Motor neuron (in vitro differentiated cells): ENCODE measurements at places on chromosomes 2 and 18.

- no peak for ATAC-seq
Observed at GRCh38 chr2:43355399-43355798, 129.0 kb upstream of the ZFP36L2 start.

DNA sequence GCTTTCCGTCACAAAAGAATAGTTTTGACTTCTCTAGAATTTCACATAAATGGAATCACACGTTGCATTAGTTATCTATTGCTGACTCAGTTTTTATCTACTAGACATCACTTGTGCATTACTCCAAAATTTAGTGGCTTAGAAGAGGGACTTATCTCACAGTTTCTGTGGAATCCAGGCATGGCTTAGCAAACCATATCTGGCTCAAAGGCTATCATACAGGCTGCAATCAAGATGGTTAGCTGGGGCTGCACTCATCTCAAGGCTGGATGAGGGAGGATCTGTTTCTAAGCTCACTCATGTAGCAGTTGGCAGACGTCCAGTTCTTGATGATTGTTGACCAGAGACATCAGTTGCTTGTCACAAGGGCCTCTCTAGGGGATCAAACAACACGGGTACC, 6.6 kb upstream of the DSC3 start:
- ATAC-seq = no peak

GRCh38 chr2:225022188-225022587, 20.1 kb downstream of the DOCK10 start:
- ATAC-seq = no peak

- ATAC-seq = no peak
Observed at GRCh38 chr18:74961596-74961995, 247.3 kb downstream of the PTGR3 start.

- ATAC-seq = no peak
Observed at GRCh38 chr2:172445851-172446250, 18.5 kb downstream of the ITGA6 start.

- ATAC-seq = no peak
Observed at GRCh38 chr2:142220901-142221300, 90.1 kb upstream of the LRP1B start.

DNA sequence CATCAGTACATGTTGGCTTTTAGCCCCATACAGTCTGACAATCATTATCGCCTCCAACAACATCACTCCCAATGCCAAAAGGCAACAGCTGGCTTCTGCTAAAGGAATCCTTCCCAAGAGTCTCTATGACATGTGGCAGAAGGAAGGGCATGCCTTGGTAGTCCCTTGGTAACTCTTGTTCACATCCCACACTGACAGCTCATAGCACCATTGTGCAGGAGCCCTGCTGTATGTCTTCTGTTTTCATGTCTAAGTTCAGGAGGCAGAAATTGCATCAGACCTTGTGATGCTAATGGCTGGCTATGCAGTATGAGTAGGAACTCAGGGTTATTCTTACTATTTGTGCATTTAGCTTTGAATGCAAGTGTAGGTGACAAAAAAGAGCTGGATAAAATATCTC, 392.1 kb downstream of the PTH2R start:
- ATAC-seq = no peak

DNA sequence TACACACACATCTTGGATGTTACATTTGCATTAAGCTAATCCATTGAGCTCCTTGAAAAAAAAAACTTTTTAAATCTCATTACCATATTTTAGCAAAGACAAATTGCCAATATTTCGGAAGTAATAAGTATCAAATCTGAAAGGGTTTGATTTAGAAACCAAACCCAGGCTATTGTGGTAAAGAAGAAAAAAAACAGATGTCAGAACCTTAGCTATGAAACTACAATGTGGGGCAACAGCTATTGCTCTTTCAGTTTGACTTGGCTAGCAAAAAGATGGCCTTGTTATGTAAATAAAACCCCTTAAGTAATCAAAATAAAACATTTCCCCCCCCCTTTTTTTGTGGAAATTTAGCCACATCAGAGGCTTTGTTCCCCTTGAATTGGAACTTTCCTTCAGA, 41.2 kb upstream of the REG3A start:
- ATAC-seq = no peak

GRCh38 chr2:17879137-17879912, 858 bp downstream of the KCNS3 start:
- peak; percentile 77 for ATAC-seq

- peak; percentile 87 for ATAC-seq
Observed at GRCh38 chr2:215027779-215028178, 110.6 kb downstream of the ABCA12 start.

DNA sequence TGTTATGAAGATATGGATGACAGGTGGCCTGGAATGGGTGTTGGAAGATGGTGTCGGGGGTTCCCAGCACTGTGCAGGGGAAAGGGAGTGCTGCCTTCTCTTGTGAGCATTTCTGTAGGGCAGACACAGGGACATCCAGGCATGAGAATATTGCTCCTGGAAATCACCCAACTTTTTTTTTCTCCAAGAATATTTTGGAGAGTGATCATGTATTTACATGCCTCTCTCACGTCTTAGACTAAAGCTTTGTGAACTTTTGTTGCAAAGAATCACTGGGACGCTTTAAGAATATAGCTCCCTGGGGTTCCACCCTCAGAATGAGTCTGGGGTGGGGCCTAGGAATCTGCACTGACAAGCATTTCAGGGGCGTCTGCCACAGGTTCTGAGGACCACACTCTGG, 68.7 kb downstream of the VWA3B start:
- no peak for ATAC-seq

GRCh38 chr2:128269063-128269989, 49.3 kb downstream of the HS6ST1 start:
- ATAC-seq = no peak

DNA sequence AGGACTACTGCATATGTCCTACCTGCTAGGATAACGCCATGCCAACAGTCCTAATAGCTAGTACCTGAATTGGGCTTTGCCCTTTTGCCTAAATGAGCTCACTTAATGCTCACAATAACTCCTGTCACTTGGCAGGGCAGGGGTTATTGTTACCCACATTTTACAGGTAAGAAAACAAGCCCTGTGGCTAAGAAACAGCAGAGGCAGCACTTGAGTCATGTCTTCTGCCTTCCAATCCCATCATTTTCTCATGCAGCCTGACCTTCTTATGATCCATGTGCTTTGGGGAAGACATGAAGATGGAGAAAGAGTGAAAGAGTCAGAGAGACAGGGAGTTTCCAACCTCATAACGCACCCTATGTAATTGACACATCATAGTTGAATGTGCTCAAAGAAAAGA, 33.6 kb upstream of the LPIN1 start:
- no peak for ATAC-seq

GRCh38 chr2:10575609-10576280, 114.0 kb downstream of the NOL10 start:
- peak; percentile 33 for ATAC-seq

DNA sequence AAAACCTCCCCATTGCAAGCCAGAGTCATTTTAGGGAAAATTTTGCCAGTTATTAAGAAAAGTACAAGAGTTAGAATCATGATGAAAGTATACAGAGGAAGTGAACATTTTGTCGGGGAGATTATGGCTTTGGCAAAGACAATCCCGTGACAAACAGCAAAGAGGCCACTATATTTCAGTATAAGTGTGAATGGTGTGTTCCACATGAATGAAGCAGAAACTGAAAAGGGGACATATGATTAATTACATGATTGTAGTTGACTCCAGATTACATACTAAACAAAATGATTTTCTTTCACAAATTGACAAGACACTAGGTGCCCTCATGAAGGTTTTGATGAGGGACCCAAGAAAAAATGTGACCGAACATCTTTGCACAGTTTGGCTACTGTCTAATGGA, 42.0 kb downstream of the SP140 start:
- ATAC-seq = no peak

DNA sequence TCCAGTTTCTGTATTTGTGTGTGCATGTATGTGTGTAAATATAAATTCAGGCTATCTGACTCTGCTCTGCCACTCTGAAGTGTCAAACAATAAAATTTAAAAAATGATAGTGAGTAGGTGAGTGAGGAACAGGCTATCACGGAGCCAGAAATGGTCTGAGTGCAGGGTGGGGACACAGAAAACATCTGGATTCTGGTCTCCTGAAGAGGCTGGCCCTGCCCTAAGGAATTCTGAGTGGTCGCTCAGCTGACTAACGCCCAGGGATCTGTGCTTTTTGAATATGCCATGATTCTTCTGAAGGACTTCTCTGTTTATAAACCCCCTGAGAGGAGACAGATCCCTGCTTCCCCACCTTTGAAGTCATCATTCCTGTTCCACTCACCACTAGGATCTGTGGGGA, 353.9 kb upstream of the GYPC start:
- no peak for ATAC-seq

GRCh38 chr2:68059784-68060525, 2.8 kb downstream of the C1D start:
- ATAC-seq = peak; percentile 36

DNA sequence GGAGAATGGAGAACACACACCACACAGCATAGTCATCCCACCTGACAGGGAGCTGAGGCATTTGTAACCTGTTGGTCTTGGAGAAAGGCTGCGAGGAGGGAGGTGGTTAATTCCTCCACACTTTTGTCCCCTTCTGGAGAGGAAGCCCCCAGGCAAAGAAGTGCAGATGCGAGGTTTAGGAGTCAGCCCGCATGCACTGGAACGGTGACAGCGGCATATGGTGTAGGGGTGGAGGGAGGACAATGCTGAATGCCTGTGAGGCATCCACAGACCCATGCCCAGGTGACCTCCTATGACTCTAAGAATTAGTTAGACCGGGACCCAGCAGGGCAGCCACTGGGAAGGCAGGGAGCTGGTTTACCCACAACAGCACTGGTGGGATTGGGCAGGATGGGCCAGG, 12.2 kb downstream of the SPATA3 start:
- no peak for ATAC-seq

DNA sequence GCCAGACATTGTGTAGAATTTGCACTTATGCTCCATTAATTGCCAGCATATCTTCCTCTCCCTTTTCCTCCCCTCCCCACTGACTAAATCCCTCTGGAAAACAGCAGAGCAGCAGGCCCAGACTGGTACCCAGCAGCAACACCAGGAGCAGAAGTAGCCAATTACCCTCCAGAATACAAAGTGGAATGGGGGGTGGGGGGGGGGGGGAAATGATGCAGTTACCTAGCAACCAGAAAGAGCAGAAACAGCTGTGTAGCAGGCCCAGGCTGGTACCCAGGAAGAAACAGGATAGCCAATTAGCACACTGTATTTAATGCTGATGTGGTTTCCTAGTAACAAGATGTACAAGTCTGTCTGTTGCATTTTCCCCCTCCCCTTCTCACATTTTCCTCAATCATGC, 52.3 kb downstream of the KLF7 start:
- peak; percentile 96 for ATAC-seq

DNA sequence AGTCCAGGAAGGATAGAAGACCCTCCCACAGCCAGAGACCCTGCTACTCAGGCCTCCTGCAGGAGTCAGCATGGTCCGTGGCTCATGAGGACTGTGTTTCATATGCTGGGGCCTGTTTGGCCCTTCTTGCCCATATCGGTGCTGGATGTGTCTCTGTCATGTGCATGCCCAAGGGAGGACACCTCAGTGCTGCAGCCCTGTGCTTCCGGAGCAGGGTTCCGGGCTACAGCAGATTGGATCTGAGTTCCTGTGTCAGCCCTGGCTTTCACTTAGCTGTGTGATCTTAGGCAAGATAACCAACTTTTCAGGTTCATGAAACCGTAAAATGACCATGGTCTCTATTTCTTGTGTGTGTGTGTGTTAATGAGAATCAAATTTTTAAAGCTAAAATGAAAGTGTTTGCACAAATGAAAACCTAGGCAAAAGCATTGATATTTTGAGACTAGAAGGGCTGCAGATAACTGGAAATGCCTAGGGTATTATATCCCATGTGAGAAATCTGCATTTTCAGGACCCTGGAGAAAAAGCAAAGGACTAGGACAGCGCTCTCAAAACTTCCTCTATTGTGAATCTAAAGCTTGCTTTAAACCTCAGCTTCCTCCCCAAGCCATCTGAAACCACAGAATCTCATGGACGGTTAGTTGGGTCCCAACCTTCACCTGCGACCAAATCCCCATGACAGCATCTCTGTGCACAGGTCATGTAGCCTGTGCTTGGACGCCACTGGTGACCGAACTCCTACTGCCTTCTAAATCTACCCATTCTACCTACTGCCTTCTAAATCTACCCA, 58.8 kb upstream of the CAPN13 start:
- no peak for ATAC-seq

GRCh38 chr18:8556424-8556823, 52.8 kb upstream of the RAB12 start:
- ATAC-seq = no peak

DNA sequence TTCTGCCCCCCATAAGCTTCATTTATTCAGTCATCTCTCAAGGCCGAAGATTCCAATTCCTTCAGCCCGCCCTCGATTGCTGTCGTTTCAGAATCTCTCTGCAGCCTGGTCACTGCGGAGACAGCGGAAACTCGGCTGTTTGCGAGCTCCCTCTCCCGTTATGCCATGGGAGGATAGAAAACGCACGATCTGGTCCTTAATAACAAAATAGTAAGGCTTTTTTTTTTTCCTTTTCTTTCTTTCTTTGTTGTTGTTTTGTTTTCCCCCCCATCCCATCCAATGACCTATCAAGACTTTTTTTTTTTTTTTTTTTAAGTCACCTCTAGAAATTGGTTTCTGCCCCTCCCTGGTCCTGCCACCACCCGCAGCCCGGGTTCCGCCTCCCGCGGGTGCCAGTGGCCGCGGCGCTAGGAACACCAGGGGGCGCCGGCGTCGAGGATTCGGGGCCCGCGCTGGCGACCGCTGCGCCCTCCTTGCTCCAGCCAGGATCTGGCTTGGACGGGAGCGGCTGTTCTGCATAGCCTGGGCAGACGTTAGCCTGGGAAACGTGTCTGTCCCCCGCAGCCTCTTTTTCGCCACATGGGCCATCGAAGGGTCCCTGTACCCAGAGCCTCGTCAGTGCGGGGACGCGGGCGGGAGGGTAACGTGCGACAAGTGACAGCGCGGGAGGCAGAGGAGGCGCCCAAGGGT, 10.1 kb downstream of the CPLX4 start:
- peak; percentile 99 for ATAC-seq

- peak; percentile 96 for ATAC-seq
Observed at GRCh38 chr2:197515739-197516392, at the start of gene MOB4. Gene MOB4 (plus strand): TSS chr2:197516066. CDS start chr2:197516087, 21 bp downstream.

GRCh38 chr18:79410731-79411613, 15.2 kb downstream of the NFATC1 start:
- no peak for ATAC-seq

DNA sequence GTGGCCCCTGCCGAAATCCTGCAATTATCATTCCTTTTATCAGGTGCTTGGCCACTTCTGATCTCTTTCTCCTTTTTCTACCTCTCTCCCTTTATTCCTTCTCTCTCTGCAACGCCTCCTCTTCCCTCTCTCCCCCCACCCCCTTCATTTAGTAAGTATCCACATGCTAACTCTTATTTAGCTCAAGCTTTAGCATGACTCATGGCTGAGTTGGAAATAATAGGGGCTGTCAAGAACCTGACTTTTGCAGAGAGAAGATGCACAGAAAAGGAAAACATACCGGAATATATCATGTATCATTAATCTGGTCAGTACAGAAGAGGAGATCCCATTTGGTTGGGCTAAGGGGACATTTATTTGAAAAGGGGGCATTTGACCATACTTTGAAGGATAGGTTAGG, 33.1 kb downstream of the FAM171B start:
- ATAC-seq = peak; percentile 84
